Posterior vena cava (tissue), 2 donors: ENCODE measurements at places on chromosomes 7 and 10. TPM values are rescaled to one million over a fixed set of nuclear protein-coding genes. Genes with fewer than 3 reads are reported as not detected.

Gene UNCX
- not detected for total RNA-seq

Gene TET1
- total RNA-seq = 3.2 TPM

DNA sequence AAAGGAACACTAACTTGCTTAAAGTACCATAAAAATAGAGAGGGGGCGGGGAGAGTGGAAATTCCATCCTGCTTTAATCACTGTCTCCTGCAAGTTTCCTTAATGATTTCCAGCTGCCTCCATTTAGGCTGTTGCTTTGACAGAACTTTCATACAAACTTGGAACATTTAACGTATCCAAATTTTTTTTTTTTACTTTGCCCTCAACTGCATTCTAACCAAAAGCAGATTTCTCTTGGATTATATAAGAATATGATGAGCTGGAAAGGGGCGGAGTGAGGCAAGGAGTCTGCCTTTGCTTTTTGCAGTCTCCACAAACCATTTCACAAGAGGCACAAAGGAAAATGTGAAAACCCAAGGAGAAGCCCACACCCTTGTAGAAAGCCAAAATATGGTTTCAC lies 46.6 kb upstream of the COL1A2 start:
- no peak for DNase-seq

Gene LRRC17
- 11.1 TPM for total RNA-seq

Gene EN2
- total RNA-seq = 0.19 TPM

Gene DPYSL4
- total RNA-seq = 2.1 TPM

DNA sequence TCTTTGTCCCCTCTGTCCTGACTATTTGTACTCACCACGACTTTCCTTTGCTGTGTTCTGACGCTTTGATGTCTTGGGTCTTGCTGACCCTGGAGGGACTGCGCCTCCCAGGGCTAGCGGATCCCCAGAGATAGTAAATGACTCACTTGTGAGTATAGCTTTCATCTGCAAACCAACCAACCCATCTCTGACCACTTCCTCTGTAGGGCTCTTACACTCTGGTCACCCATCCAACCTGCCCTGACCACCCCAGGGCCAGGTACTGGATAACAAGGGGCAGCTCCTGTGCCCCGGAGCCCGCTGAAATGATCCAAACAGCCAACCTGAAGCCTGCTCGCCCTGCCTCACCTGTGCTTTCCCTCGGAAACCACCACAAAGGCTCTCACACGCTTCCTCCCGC lies 125.2 kb upstream of the CARD11 start:
- no peak for DNase-seq

GRCh38 chr7:43296306-43296705 lies 183.9 kb downstream of the HECW1 start:
- DNase-seq = no peak

GRCh38 chr10:33588974-33589600 lies 254.6 kb upstream of the NRP1 start:
- no peak for DNase-seq

GRCh38 chr7:124840435-124840834 lies 74.8 kb upstream of the GPR37 start:
- DNase-seq = no peak

GRCh38 chr10:14524691-14525324 lies 194.1 kb upstream of the FRMD4A start:
- DNase-seq = no peak

DNA sequence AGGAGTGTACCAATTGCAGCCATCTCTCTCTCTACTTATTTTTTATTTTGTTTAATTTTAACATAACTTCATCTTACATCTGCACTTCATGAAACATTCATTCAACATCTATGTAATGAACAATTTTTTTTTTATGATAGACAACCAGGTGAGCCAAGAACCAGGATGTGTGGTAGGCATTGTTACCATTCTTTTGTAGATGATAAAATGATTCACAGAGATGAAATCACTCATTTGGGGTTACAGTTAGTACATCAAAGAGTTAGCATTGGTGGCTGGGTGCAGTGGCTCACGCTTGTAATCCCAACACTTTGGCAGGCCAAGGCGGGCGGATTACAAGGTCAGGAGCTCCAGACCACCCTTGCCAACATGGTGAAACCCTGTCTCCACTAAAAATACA lies 127.8 kb downstream of the HDAC9 start:
- DNase-seq = no peak

- no peak for DNase-seq
These were observed 15.7 kb upstream of the CDK1 start for GRCh38 chr10:60762554-60762953.

Gene PKD2L1
- not detected for total RNA-seq

- DNase-seq = no peak
These were observed 14.3 kb downstream of the PPP1R3A start for GRCh38 chr7:113904521-113904920.

- no peak for DNase-seq
These were observed 55.8 kb downstream of the PTN start for GRCh38 chr7:137287651-137288258.
